ENCODE measurements at places on chromosomes 2 and 18.

DNA sequence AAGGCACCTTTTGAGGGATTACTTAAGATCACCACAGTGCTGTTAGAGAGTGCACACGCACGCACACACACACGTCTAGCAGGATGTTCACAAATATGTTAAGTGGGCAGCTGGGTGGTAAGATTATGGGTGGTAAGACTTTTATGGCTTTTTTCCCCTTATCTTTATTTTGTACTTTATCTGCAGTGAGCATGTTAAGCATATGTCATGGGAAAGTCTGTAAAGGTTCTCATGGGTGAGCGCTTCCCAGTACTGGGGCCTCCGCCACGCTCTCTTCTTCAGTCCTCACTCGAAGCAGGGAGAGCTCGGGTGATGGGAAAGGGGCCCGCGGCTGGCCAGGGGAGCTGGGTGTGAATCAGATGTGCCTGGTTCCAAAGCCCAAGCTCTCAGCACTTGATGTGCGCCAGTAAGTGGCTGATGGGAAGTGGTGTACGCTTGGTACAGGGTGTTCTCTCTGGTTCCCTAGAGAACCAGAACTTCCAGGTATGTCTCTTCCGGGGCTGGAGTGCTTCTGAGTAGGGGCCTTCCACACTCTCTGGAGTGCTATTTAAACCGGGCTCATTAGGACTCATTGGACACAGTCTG is 83.9 kb upstream of the YWHAQ start:
- ATAC-seq: no peak

GRCh38 chr18:46276748-46277147 is 172.6 kb downstream of the HAUS1 start:
- ATAC-seq: no peak

GRCh38 chr2:172777431-172777830 is 41.8 kb downstream of the RAPGEF4 start:
- ATAC-seq: no peak

DNA sequence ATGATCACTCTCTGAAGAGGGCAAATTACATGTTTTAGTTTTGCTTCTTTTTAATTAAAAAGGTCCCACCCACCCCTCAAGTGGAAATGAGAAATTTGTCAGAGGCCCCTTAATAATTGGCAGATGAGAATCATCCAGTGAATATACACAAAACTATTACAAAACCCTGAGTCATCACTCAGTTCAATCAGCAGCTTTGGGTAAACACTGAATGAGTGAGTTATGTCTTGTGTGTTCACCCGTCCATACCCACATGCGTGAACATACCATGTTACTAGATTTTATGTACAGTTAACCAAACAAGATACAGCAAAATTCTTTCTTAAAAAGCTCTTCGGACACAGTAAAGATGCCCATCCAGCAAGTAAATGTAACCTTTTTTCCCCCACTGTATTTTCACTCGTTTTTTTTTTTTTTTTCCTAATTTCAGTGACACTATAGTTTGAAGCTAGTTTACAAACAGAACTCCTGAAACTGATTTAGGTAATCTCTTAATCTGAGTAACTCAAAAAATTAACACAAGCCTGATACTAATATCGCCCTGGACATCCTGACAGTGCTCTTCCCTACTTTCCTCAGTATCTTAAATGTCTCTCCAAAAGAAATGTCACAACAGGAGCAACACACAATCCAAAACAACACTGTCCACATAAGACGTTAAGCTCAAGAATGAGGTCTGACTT is 1.4 kb downstream of the PSME4 start:
- ATAC-seq: no peak

- ATAC-seq: no peak
Observed at GRCh38 chr2:170420961-170421687, 243.2 kb downstream of the MYO3B start.

DNA sequence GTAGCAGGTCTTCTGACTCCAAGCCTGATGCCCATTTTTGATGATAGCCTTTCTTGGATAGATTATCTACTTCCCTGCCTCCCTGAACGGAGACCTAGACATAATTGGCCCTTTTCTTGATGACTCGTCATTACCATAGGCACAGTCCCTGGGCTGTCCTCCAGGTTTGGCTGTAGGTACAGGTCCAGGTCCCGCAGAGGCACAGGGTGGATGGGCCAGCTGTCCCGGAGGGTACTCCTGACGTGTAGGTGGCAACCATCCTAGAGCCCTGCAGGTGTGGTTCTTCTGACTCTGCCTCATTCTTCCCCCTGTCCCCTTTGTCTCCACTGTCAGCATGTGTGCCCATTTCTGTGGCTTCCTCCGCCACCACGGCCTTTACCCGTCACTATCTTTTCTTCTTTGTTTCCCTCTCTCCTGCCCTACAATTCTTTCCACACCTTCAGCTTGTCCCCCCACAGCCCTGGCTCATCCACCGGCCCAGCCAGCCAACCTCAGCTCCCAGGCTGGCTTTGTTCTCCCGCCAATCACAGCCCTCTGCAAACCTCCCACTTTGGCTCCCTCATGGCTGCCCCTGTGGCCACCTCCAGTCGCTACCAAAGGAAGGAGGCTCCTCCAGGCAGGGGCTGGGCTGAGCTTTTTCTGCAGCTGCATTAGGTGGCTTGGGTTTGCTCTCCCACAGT is 102.8 kb downstream of the SMAD7 start:
- no peak for ATAC-seq

GRCh38 chr2:227373389-227373788 is 5.7 kb downstream of the TM4SF20 start:
- ATAC-seq: no peak

All from stimulated activated memory B cell treated with anti-CD40 and anti-IgM and Interleukin-4, amounts not matched to agents 10 μg/mL and 1 μg/mL and 100 μg/mL, for 72 hours (primary cell).